ENCODE measurements at places on chromosomes 2 and 18.
A peak's percentile ranks its signal among the peaks of the same experiment; 100 is the strongest.

GRCh38 chr2:182952741-182953450, 85.4 kb downstream of the NCKAP1 start:
- DNase-seq: no peak

- DNase-seq: no peak
Measured at GRCh38 chr2:200746301-200746700, 65.4 kb upstream of the BZW1 start.

DNA sequence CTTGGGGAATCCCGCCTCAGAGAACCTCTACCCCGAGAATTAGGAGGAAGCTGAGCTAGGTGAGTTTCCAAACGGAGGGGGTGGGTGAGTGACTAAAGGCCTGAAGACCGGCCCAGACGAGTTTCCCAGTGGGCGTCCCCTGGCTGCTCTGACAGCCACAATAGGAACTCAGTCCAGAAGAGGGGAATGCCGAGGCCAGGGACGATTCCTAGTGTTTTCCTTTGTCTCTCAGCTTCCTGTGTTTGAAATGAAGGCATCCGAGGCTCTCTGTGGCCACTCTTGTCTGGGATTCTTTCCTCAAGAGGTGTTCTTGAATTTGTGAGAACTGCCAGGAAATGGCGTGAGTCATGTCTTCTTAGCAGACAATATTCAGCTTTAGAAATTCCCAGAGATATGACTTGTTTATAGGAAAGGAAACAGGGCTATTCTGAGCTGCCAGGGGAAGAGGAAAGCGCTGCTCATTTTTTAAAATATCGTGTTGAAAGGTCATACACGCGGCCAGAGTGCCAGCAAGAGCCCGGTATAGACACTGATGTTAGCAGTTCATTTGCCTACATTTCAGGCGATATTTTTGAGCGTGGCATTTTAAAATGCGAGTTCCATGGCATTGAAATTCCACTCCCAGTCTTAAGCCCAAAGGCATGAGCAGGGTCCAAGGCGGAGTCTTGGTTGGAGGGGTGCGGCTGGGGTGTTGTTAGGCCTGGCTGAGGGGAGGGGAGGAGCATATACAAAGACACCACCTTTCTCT, 169.1 kb upstream of the KLF7 start:
- peak; percentile 72 for DNase-seq

DNA sequence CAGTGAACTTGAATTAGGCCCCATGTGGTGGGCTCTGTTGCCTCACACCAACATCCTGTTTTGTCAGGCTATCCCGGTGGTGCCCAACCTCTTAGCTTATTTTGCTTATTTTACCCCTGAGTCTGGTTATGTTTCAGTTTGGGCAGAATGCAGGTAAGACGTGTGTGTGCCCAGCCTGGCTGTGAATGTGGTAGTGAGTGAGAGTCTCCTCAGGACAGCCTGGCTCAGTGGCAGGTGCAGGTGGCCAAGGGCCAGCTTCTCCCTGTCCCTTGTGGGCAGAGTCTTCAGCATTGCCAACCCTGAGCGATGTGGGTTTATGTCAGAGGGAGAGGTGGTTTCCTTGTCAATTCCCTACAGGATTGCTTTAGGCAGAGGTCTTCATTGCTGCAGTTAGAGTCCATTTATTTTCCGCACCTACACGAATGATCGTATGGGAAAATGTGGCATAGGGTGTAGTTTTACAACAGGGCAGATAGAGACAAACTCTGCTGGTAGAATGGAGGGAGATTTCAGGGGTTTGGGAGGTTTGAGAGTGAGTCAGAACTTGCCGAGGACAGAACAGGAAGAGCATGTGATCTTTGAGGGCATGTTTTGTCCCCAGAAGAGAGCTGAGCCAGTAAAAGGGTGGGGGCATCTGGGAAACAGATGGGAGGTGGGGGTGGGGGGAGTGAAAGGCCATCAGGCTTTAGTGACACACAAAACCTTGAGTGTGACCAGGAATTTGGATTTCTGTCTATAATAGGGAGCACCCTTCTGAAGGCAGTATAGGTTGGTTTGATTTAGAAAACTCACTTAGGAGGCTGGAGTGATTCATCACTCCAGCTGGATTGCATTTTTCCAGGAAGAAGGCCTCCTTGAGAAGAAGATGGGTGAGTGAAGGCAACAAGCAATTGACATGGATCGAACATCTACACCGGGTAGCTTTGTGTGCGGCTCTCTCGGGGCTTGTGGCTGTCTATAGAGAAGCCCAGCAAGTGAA, 156.2 kb upstream of the CELF4 start:
- DNase-seq: no peak

DNA sequence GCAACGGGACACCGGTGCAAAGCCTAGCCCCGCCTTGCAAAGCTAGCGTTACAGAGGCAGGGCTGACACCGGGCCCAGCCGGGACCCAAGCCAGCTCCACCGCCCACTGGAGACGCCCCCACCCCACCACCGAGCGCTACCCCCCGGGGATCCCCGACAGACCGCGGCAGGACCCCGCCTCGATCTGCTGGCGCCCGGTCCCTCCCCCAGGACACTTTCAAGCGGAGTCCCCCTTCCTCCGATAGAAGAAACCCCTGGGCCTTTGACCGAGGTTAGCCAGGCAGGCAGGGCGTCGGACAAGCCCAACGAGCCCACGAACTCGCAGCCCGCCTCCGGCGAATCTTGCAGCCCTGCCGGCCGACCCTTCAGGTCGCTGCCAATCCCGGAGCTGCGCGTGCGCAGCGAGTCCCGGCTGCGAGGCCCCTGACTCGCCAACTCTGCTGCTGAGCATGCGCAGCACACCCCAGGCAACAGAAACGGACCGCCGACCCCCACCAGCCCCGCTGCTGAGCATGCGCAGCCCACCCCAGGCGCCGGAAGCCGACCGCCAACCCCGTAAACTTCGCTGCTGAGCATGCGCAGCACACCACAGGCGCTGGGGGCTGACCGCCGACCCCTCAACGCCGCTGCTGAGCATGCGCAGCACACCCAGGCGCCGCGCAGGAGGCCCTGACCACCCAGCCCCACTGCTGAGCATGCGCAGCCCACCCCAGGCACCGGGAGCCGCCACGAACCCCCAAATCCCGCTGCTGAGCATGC, 656 bp downstream of the ADI1 start:
- peak; percentile 100 for DNase-seq

GRCh38 chr2:222298311-222299150, at the start of gene PAX3:
PAX3 (minus strand) TSS chr2:222298998; CDS start chr2:222298615, 383 bp downstream.
- DNase-seq: no peak

DNA sequence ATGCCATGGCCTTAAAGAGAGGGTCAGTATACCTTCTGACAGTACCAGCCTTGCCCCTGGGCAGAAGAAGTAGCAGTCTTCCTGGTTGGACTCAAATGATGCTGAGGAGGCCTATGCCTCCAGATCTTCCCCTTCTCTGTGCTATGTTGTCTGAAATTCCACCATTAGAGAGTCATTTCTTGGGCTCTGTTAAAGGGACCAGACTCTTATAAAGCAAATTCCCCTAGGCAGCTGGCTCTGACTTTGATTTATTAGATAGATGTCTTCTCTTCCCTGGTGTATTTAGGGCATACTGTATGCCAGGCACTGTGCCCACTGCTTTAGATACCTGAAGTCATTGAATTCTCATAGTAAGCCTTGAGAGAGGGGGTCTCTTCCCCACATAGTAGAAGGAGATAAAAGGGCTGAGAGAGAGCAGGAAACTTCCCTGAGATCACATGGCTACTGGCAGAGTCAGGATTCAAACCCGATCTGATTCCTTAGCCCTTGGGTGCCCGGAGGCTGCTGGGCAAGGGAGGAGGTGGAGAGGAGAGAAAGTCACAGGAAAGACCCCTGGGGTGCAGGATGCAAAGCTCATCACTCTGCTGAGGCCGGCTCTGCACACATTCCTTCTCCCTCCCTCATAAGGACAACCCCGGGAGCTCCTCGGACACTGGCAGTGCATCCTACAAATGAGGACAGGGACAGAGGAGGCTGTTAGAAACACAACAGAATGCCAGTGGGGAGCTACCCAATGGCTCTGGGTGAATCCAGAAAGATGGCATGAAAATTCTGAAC, 23.0 kb downstream of the COPS9 start:
- no peak for DNase-seq

DNA sequence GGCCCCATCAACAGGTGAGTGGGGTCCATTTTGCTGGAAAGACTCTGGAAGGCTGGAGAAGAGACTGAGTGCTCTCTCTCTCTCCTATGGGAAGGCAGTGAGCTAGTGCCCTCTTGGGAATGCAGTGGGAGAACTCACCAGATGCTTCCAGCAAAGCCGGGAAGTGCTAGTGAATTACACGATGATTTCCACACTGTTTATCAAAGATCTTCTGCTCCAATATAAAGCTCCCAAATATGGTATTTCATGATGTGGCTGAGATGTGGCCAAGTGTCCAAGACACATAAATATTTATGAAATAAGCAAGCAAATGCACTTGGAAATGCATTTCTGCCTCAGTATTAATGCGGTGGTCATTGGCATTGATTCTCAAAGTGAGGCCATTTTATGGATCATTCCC, 135.9 kb downstream of the VAPA start:
- no peak for DNase-seq
